ENCODE measurements at places on chromosomes 3 and 15. TPM values are rescaled to one million over a fixed set of nuclear protein-coding genes. Genes with fewer than 3 reads are reported as not detected.

- no peak for DNase-seq
These were observed 195.6 kb downstream of the XXYLT1 start for GRCh38 chr3:195075199-195075940.

DNA sequence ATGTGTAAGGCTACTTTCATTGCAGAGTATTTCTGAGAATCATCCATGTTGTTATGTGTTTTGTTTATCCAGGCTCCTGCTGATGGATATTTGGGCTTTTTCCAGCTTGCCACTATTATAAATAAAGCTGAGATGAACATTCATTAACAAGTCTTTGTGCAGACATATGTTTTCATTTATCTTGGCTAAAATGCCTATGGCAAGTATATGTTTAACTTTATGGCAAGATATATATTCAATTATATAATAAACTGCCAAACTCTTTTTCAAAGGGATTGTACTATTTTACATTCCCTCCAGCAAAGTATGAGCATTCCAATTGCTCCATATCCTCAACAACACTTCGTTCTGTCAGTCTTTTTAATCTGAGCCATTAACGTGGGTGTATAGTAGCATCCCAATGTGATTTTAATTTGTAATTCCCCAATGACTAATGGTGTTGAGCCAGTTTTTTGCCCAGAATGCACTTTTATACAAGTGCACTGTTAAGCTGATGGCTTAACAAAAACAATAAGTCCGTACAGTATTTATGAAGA lies 452.4 kb downstream of the SHQ1 start:
- no peak for DNase-seq

GRCh38 chr3:62361261-62361660 lies 12.1 kb downstream of the FEZF2 start:
- DNase-seq = no peak

DNA sequence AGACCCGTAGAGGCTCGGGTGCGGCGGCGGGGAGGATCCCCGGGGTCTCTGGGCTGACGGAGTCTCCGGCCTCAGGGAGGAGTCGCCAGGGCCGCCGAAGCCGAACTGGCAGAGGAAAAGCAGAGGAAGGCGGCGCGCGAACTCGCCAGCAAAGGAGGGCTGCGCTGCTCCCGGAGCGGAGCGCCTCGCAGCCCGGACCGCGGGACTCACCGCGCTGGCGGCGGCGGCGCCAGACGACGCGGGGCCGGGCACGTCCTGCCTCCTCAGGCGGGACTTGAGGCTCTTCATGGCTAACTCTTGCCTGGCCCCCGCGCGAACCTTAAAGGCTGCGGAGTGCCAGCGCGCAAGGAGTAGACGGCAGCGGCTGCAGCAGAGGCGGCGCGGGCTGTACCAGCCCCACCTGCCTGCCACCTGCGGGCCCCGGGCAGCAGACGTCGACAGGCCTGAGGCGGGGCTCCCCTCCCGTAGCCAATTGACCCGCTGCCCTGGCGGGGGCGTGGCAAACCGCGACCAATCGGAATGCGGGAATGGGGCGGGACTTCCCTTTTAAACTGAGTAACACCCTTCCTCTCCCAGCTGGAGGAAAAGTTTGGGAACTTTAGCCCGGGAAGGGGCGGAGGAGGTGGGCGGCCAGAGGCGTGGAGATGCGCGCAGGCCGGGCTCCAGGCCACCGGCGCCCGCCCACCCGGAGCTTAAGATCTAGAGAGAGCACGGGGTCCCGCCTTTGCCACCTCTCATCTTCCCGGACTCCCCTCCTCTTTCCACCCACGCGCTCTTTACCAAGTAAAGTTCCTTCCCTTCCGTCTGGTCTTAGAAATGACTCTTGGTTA lies at the start of gene UACA:
Gene UACA, minus strand, starts transcription at position 439 of the 830 bp plus-strand sequence. Its CDS starts 151 bp downstream, at position 288.
- peak; percentile 98 for DNase-seq

- no peak for DNase-seq
These were observed 150.1 kb downstream of the SLCO3A1 start for GRCh38 chr15:92003515-92004067.

- no peak for DNase-seq
These were observed 674.5 kb upstream of the NECTIN3 start for GRCh38 chr3:110397115-110397514.

DNA sequence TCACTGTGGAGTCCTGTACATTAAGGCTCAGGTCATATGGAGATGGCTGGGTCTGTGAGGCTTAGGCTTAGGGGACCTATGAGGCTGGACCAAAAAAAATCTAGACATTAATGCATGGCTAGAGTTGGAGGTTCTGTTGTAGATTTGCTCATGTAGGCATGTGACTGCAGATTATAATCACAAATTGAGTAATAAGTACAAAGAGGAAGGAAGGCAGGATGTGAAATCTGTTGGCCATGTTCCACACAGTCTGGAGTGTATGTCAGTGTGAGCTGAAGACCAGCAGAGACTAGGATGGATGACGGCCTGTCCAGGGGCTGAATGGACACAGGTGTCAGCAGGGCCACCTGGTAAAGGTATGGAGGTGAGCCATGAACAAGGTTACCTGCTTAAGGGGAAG lies at the start of gene ST3GAL6:
Gene ST3GAL6, plus strand, starts transcription at position 265 of the 400 bp plus-strand sequence. CDS start 5,101 bp downstream, outside the sequence.
- peak; percentile 42 for DNase-seq

DNA sequence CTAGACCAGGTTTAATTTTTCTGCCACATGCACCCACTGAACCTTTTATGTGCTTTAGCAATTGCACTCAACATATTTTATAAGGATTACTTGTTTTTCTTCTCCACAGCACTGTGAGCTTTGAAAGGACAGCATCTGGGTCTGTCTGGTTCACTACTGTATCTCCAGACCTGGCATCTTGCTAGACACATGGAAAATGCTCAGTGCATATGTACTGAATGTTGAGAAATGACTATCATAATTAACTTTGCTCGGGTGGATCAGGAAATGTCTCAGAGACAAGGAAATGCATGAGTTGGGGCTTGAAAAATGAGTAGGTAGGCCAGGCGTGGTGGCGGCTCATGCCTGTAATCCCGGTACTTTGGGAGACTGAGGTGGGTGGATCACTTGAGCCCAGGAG lies 40.2 kb downstream of the DOCK3 start:
- no peak for DNase-seq

ASB14 gene
- 0.11 TPM for polyA plus RNA-seq

ATP13A4 gene
- polyA plus RNA-seq = 13.3 TPM

ZNF710 gene
- polyA plus RNA-seq = 128 TPM

THSD4 gene
- polyA plus RNA-seq = 7.8 TPM

BNC1 gene
- 0.42 TPM for polyA plus RNA-seq

GOLGA8N gene
- 18.6 TPM for polyA plus RNA-seq
